ENCODE measurements at places on chromosomes 4 and X.

GRCh38 chr4:140466146-140466545 lies 31.9 kb downstream of the MGAT4D start:
- no peak for DNase-seq

DNA sequence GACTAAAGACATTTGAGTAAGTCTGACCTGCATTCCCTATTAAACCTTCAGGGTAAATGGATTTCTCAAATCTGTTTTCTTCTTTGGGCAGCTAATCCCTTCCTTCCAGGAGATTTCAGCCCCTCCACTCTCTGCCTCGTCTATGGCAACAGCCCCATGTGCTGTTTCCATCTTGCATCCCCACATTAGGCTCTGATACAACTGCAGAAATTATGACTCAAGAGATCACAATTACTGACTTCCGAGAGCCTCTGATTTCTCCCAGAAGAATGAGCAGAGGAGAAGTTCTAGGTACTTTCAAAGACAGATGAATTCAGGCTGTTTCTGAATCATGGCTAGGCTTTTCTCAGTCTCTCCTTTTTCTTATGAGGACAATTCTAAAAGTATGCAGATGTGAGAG lies 38.7 kb downstream of the RAI2 start:
- no peak for DNase-seq

- DNase-seq: no peak
Observed at GRCh38 chrX:9019151-9019550, 14.8 kb downstream of the FAM9B start.

DNA sequence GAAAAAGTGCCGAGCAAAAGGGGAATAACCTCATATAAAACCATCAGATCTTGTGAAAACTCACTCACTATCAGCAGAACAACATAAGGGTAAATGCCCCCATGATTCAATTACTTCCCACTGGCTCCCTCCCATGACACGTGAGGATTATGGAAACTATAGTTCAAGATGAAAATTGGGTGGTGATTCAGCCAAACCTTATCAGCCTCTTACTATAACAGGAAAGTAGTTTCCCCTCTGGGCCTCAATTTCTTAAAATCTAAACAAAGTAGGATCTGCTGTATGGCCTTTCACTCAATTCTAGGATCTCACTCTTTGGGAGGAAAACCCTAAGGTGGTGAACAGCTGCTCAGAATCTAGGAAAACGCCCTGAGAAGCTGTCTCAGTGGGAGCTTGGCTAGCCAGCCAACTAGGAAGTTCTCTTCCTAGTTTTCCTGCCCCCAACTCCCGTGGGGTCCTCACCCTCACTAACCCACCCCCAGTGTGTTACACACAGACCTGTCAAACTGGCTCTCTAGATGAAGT lies 1017.1 kb upstream of the HS3ST1 start:
- DNase-seq: no peak

DNA sequence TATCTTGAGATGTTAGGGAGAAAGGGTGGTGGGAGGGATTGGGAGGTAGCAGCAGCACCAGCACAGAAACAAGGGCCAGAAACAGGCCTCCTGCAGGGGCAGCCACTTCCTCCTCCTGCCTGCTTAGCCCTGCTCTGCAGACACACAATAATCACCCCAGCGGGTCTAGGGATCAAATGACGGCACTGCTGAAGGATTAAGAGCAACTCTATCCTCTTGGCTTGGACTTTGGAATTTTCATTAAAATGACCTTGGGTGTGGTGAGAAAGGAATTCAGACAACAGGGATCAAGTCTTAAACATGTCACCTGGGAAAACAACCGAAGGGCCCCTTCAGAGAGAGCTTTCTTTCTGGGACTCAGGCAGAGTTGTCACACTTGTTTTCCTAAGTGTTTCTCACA lies 353.4 kb downstream of the SPRY1 start:
- no peak for DNase-seq

GRCh38 chrX:23626651-23627050 lies 40.6 kb upstream of the PRDX4 start:
- no peak for DNase-seq

GRCh38 chr4:93182722-93183121 lies 645.8 kb upstream of the ATOH1 start:
- no peak for DNase-seq

DNA sequence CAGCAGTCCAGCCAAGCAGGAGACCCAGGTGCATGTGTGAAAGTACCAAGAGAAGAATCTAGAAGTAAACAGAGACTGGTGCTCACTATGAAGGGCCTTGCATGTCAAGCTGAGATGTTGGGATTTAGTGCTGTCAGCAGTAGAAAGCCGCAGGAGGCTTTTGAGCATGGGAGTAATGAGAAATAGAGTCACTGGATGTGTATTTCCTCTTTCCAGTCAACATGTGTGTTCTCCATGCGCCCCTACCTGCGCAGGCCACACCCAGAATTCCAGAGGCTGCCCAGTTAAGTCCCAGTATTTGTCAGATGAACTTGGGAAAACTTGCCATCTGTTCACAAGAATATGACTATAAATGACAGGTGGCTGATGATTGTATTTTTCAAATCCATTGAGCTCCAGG lies 4.5 kb upstream of the MAMLD1 start:
- DNase-seq: no peak

- DNase-seq: no peak
Observed at GRCh38 chr4:37434469-37434868, 189.9 kb downstream of the NWD2 start.
